ENCODE measurements at places on chromosomes 1 and 21.

DNA sequence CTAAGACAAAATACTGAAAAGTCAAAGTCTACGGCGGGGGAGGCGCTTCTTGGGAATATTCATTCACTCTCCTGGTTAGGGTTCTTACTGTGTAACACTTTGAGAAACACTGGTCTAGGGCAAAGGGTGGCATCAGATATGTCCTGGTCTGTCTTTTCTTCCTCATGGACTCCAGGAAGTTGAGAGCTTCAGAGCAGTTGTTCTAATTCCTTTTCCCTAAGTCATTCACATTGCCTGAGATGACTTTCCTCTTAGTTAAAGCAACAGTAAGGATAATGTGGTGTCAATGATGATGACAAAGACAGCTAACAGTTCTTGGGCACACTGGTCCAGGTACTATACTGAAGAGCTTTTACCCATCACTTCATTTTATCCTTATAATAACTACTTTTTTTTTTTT lies 27.0 kb downstream of the FGGY start:
- DNase-seq: no peak

GRCh38 chr1:154430903-154431302 lies 25.8 kb downstream of the IL6R start:
- DNase-seq: no peak

DNA sequence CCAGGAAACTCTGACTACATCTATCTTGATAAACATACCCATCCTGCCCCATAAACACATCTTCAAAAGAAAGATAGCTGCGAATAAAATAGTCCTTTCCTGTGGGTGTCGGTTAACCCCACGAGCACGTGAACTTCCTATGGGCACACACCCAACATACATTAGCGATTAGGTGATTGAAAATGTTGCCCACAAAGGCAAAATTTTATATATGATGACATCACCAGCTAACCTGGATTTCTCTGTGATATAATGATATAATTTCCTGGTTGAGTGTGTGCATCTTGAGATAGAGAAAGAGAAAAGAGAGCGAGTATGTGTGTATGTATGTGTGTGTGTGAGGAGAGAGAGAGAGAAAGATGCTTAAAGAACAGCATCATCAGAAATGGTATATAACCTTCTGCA lies 296.1 kb downstream of the PTPRC start:
- DNase-seq: no peak

- no peak for DNase-seq
These were observed 164.4 kb downstream of the GIPC2 start for GRCh38 chr1:78210175-78210574.

- DNase-seq: peak; percentile 69
These were observed 893 bp downstream of the RCC2 start for GRCh38 chr1:17438318-17439249.

DNA sequence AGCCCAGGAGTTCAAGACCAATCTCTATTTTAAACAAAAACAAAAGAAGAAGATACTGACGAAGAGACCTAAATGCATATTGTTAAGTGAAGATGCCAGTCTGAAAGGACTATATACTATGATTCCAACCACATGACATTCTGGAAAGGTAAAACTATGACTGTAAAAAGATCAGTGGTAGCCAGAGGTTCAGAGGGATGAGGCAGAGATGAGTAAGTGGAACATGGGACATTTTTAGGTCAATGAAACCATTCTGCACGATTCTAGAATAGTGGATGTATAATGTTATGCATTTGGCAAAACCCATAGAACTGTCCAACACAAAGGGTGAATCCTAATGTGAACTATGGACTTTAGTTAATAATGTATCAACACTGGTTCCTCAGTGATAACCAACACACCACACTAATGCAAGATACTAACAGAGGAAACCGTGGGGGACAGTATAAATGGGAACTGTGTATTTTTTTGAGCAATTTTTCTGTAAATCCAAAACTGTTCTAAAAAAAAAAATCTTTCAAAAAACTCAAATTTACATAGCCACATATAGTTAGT lies 8.2 kb downstream of the RC3H1 start:
- DNase-seq: no peak

- DNase-seq: no peak
These were observed 37.8 kb downstream of the FMO3 start for GRCh38 chr1:171128463-171128862.

DNA sequence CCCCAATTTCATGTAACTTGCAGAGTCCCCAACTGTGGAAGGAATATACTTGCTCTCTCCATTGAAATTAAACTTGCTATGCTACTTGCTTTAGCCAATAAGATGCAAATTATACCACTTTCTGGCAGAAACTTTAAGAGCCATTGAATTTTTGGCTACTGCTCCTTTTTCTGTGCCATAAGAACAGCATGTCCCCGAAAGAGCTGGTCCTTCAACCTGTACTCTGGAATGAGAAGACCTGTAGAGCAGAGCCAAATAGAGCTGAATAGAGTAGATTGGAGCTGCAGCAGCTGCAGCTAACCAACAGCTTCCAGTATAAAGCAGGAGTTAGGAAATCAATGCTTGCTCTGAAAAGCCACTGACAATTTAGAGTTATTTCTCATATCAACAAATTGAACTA lies 472.3 kb upstream of the B3GALT2 start:
- no peak for DNase-seq

- DNase-seq: no peak
These were observed 1.7 kb upstream of the CLDN14 start for GRCh38 chr21:36481639-36482038.

GRCh38 chr1:220726634-220727033 lies 21.5 kb upstream of the MTARC2 start:
- DNase-seq: no peak

GRCh38 chr1:198892065-198892464 lies 253.2 kb downstream of the PTPRC start:
- DNase-seq: no peak

GRCh38 chr1:21651214-21652042 lies 17.7 kb downstream of the RAP1GAP start:
- DNase-seq: peak; percentile 77

- no peak for DNase-seq
These were observed 254.9 kb downstream of the RHOU start for GRCh38 chr1:228989992-228990827.

GRCh38 chr21:36202726-36203602 lies 46.3 kb downstream of the DOP1B start:
- DNase-seq: no peak

GRCh38 chr1:227372726-227373130 lies 54.4 kb upstream of the CDC42BPA start:
- DNase-seq: no peak

- DNase-seq: no peak
These were observed 20.9 kb upstream of the CCSAP start for GRCh38 chr1:229363723-229364122.

DNA sequence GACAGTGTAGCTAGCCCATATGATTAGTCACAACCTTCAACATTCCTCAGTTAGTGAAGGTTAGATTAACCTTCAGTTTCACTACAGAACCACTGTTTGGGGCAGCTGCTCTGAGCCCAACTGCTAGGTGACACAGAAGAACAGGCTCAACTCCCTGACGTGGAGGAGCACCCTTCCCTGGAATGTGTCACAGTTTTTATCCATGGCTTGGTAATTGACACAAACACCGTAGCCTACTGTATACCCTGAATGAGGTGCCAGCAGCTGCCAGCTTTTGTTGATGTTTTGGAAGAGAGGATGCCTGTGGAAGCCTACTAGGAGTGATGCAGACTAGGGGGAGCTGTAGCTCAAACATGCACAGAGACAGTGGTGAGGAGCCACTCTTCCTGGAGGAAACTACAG lies 56.6 kb upstream of the CR2 start:
- no peak for DNase-seq

GRCh38 chr1:67148516-67149178 lies 13.9 kb upstream of the C1orf141 start:
- DNase-seq: no peak

Measured in frontal cortex (tissue), 4 donors.